Omental fat pad (tissue), 4 donors: ENCODE measurements at places on chromosomes 12 and 14.
A peak's percentile ranks its signal among the peaks of the same experiment; 100 is the strongest.

GRCh38 chr12:92138144-92138543 is 7.5 kb downstream of the BTG1 start:
- no peak for DNase-seq

DNA sequence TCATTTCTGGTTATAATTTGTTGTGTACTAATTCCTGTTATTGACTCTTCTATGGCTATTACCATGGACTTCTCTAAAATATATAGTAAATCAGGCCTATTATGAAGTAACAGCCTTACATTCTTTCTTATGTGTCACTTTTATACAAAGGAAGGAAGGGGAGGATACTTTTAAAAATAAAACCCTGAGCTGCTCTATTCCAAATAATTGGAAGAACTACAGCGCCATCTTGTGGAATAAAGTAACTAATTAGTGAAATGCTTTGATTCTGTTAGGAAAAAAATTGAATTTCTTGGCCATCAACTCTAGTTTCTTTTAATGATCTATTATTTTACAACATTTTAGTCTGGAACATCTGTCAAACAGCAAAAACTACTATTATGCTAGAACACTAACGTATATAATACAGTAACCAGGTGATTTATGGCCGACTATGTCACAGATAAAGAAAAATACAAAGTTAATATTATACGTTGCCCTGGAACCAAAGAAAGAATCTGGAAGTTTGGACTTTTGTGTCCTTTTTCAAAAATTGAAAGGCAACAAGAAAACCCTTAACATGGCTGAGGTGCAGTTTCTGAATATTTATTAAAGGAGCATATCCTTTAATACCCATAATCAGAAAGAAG is 55.0 kb upstream of the NELL2 start:
- DNase-seq = no peak

DNA sequence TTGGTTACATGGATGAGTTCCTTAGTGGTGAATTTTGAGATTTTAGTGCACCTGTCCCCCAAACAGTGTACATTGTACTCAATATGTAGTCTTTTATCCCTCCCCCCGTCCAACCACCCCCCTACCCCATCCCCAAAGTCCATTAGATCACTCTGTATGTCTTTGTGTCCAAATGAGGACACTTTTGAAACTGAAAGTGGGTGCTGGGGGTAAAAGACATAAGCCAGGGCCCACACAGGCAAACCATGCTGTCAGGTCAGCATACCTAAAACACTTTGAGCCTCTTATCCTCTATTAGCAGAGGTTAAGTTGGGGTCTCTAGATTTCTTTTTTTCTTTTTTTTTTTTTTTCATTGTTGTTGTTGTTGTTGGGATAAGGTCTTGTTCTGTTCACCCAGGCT is 31.3 kb upstream of the KICS2 start:
- no peak for DNase-seq

DNA sequence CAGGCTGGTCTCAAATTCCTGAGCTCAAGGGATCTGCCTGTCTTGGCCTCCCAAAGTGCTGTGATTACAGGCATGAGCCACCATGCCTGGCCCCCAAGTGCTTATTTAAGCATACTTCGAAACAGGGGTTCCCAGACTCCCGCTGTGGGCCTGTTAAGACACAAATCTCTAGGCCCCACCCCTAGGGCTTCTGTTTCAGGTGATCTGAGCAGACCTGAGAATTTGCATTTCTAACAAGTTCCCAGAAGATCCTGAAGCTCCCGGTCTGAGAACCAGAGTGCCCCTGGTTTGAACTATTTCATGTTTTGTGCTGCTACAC is 25.0 kb downstream of the GCH1 start:
- no peak for DNase-seq

DNA sequence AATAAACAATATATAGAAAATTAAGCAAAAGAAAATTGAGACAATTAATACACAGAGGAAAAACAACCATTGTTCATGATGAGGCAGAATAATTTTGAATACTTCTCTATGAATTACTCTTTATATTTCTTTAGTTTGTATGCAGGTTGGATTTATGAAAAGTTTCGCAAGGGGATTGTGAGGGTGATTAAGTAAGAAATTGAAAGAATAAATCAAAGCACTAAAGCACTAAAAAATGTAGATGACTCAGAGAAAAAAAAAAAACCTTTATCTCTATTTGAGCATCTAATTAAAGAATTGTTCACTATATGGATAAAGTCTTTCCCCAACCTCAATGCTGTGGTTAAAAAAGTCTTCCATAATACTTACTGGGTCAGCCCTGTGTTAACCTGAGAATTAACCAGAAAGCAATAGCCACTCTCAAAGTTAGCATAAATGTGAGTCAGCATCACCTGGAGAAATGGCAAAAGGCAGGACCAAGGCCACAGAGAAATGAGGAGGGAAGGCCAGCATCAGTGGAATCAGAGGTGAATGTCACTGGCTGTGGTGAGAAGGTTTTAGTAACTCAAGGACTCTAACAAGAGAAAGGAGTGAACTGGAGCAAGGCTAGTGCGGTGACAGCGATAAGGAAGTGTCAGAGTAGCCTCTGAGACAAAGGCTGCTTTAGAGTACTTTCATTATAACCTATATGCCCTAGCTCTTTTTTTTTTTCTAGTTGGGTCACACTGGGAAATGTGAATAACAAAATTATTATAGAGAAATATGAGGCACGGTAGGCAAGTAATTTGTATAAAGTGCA is 310.4 kb downstream of the KCNC2 start:
- no peak for DNase-seq

- DNase-seq = no peak
Observed at GRCh38 chr12:66663611-66664010, 15.3 kb downstream of the GRIP1 start.

- no peak for DNase-seq
Observed at GRCh38 chr14:95920769-95921438, 44.3 kb downstream of the TUNAR start.

DNA sequence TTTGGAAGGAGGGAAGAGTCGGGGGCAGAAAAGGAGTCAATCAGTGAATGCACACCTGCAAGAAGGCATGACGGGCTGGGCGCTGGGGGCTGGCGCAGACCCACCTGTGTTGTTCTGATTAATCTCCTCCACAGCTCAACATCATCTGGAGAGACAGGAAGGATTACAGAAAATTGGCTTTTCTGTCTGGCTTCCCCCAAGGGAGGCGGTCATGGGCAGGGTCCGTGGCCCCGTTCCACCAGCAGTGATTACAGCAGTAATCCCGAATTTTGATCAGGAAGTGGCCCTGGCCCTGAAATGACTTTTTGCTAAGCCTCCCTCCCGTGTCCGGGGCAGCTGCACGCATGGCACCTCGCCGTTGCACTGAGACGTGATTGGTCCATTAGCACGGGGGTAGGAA is 24.4 kb upstream of the GALNT9 start:
- no peak for DNase-seq

- DNase-seq = no peak
Observed at GRCh38 chr14:96338551-96338950, 24.6 kb downstream of the ATG2B start.

DNA sequence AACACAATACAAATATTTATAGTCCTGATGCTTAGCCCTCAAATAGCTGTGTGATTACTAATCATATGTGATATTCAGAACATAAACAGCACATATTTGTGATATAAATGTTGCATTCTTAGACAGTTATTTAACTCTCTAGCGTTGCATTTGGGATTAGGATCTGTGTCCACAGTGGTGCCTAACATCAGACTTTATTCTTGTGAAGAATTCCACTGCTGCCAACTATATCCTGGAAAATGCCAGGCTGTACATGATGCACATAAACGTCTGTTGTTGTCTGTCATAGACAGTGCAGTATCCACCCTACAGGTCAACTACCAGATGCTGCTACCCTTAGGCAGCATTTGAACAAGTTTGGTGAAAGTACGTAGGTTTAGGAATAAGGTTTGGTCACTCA is 39.0 kb downstream of the SLC38A4 start:
- DNase-seq = no peak

- no peak for DNase-seq
Observed at GRCh38 chr14:78798757-78799156, 628.6 kb downstream of the NRXN3 start.

- DNase-seq = no peak
Observed at GRCh38 chr14:80164991-80165721, 46.1 kb downstream of the DIO2 start.

- DNase-seq = no peak
Observed at GRCh38 chr12:48334808-48335207, 15.9 kb downstream of the ZNF641 start.

DNA sequence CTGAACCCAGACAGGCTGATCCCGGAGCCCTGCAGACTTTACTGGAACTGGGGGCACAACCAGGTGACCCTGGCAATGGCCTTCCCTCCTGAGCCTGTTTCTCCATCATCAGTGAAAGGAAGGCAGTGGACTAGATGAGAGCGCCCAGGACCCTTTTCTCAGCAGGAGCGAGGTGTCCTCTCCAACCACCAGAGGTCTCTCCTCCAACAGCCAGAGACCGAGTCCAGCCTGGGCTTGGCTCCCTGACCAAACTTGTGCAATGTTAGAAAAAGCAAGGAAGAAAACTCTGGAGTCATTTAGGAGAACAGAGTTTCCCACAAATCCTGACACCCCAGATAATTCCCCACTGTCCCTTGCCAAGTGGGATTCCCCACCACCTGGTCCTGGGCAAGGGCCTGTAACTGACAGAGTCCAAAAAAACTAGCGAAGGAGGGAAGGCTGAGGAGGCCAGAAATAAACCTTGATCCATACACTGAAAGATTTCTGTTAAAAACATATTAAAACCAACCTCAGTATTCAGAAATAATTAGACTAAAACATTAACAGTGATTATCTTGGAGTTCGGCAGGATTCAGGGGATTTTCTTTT is 9.0 kb downstream of the RPS6KL1 start:
- DNase-seq = no peak

DNA sequence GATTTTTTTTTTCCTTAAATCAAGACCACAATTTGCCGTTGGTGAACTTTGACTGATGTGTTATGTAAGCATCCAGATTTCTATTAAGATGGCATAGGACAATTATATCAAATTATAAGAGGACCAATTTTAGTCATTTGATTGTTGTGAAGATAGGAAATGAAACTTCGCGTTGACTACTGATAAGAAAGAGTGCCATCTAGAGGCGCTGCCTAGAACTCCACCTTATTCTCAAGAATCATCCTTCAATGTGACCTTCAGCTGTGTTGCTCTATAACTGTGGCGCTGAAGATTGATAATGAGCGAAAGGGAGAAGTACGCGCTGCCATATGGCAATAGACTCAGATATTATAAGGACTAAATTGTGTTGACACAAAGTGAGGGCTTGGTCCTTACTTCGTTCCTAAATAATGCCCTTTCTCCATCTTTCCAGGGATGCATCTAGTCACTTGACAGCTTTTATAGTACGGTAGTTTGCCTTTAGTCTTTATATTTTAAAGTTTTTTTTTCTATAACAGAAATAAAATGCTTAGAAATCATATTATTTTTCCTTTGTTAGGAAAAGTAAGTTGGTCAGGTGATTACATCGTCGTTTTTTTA is 350.8 kb upstream of the STXBP6 start:
- peak; percentile 46 for DNase-seq

GRCh38 chr12:18165422-18165871 is 75.5 kb upstream of the RERGL start:
- no peak for DNase-seq

DNA sequence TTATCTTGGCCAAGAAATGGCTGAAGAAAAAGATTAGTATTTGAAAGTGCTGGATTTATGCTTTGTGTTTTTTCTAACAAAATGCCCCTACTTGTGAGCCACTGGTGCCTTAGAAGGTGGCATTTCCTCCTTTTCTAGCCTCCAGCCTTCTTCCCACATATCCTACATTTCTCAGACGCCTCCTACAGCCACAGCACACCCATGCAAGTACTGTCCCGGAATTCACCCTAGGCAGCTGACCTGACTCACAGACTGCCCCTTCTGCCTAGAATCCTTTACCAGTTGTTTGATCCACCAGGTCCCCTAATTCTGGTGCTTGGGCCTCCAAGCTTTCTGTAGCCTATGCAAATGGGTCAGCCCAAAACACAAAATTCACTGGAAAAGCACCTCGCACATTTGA is 166.0 kb downstream of the FOXN3 start:
- no peak for DNase-seq

- no peak for DNase-seq
Observed at GRCh38 chr12:20444595-20445170, 76.3 kb downstream of the PDE3A start.

GRCh38 chr12:104653730-104654664 is 197.2 kb downstream of the CHST11 start:
- DNase-seq = no peak

- DNase-seq = no peak
Observed at GRCh38 chr14:65361920-65362319, 50.6 kb upstream of the FUT8 start.

DNA sequence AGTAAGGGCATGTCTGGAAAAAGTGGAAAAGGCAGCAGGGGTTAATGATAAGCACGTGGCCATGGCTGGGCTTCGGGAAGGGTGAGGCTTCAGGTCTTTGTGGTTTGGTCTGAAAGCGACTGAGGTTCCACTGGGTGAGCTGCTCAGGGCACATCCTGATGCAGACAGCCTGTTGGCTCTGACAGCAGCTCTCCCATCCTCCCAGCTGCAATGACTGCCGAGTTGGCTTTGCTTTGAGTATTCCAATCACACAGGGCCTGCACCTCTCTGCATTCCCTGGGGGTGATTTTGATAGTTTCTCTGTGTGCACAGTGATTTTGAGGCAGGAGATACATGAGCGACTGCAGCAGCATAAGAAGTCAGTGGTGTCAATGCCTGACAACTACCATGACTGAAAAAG is 390.7 kb downstream of the APAF1 start:
- no peak for DNase-seq

DNA sequence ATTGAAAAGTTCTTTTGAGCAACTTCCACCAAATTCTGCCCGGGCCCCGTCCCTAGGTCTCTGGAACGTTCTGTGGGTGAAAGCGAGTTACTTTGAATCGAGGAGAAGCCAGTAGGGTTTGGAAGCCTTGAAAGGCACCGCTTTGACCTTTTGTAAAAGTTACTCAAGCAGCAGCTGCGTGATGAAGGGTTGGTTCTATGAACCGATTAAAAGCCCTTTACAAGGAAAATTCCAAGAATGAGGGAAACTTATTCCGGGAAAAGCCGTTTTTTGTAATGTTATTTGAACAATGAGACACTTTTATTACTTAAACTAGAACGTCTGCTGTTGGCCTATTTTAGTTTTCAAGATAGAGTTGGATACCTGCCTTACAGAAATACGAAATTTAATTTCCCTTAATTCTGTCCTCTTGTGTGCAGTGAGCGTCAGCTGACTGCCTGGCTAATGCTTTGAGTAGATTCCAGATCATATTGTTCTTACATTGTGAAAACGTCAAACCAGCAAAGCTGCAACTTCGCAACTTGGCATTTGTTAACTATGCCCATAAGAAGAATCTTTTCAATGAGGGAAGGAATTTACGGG is 906 bp downstream of the LARP4 start:
- DNase-seq = no peak

GRCh38 chr12:4824380-4824779 is 85.3 kb upstream of the KCNA1 start:
- DNase-seq = no peak

GRCh38 chr12:99418379-99418778 is 229.2 kb upstream of the GARIN6 start:
- DNase-seq = no peak

DNA sequence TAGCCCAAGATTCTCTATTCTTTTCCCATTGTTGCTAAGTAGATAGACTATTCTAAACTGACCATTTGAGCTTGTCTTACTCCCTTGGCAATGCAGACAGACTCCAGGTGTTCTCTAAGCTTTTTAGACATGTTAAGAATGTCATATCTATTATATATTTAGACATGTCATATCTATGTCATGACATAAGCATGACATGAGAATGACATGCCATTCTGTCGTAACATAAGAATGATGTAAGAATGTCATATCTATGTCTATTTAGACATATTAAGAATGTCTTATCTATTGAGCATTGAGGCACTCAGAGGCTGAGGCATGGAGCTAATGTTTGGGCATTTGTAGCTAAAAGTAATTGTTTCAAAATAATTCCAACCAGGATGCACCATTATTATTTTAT is 277.3 kb upstream of the ATP2B1 start:
- DNase-seq = no peak
